Posterior vena cava (tissue), 2 donors: ENCODE measurements at places on chromosomes 2 and 18. TPM values are rescaled to one million over a fixed set of nuclear protein-coding genes. Genes with fewer than 3 reads are reported as not detected.

Gene FBXO36
- 2.2 TPM for total RNA-seq

Gene C2orf66
- total RNA-seq = not detected

Gene ID2
- total RNA-seq = 135 TPM

DNA sequence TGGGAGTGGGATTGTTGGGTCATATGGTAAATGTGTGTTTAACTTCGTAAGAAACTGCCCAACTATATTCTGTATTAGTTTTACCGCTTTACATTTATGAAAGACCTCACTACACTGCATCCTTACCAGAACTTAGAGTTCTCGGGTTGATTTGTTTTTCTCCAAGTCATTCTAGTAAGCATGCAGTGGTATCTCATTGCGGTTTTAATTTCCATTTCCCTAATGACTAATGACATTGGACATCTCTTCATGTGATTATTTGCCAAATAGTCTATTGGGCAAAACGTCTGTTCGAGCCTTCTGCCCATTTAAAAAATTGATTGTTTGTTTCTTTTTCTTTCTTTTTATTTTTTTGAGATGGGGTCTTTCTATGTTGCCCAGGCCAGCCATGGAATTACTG lies 6.8 kb downstream of the FBLN7 start:
- no peak for DNase-seq

GRCh38 chr2:227888289-227888688 lies 16.9 kb downstream of the DAW1 start:
- DNase-seq = no peak

- no peak for DNase-seq
Measured at GRCh38 chr2:54770676-54771075, 47.2 kb downstream of the EML6 start.

- DNase-seq = no peak
Measured at GRCh38 chr2:239661334-239662312, 260.8 kb upstream of the HDAC4 start.

DNA sequence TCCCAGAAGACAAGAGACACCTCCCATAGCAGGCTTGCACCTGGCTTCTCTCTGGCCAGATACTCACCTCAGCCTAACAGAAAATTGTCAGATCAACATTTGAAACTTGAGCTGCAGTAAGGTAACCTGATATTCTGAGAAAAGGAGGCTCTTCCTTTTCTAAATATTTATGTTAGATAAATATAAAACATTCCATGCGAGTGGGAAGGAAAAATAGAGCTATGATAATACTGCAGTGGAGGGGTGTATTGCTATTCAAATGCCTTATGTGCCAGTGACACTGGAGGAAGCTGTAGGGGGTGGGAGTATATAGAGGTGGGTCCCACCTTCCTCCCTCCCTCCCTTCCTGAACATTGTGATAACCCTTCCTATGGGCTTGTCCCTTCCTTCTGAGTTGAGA lies 515.5 kb upstream of the CHAC2 start:
- no peak for DNase-seq

GRCh38 chr2:218642121-218642656 lies 17.2 kb downstream of the ZNF142 start:
- peak; percentile 66 for DNase-seq

- no peak for DNase-seq
Measured at GRCh38 chr2:7031547-7032245, 114.5 kb downstream of the RNF144A start.

DNA sequence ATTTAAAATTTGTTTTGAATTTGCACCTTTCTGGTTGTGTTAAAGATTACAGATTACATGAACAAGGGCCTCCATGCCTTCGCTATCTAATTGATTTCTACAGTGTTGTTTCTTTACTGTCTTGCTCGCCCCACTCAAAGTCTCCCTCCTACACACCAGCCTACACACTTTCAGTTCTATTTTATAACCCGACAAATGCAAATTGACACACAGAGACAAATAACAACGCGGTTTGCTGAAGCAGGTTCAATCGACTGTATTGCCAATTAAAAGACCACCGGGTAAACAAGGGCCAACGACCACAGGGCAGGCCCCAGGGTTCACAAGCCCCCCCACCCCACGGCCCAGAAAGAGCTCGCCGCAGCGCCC lies 869 bp downstream of the STARD7 start:
- DNase-seq = no peak

DNA sequence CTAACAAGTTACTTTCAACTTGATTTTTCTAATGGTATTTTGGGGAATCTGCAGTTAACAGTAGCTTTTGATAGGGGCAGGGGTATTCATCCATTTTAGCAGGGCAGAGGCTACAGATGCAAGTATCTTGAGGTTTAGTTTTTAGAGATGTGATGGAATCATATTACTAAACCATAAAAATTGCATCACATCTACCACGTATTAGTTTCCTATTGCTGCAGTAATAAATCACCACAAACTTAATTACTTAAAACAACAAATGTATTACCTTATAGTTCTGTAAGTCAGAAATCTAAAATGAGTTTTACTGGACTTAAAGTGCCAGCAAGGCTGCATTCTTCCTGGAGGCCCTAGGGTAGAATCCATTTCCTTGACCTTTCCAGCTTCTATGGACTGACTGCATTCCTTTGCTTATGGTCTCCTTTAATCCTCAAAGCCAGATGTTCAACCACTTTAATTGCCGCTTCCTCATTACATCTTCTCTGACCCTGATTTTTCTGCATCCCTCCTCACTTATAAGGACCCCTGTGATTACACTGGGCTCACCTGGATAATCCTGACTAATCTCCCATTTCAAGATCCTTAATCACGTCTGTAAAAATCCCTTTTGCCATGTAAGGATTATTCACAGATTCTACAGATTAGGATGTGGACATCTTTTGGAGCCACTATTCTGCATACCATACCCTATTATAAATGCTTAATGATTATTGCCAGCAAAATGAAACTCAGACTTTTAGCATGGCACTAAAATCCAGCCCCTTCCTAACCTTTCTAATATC lies 21.9 kb upstream of the EXOC6B start:
- DNase-seq = no peak

GRCh38 chr2:88690591-88691338 lies 708 bp upstream of the RPIA start:
- DNase-seq = no peak

DNA sequence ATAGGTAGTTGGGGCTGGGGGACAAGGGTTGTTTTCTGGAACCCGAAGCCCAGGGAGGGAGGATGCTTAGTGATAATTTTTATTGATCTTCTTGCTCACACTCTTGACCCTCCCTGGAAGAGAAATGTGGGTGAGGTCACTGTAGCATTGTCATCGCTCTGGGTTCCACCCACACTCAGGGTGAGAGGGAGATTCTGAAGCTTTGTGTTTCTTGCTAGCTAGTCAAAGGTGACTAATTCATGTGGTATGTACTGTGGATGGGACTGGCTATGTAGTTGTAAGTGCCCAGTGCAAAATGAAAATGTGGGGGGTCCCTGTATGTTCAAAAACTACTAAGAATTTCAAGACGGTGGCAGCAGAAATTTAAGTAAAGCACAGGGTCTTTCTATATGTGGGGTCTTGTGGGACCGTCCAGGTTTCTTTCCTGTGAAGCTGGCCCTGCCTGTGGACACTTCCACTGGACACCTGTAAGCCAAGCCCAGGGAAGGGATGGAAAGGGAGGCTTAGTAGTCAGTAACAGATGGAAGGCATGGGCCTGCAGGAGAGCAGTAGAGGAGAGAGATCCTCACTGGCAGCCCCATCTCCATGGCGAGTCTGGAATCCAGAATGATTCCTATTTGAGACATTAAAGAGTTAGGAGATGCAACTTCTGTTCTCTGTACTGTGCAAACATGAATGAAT lies 35.0 kb downstream of the TSN start:
- DNase-seq = no peak

GRCh38 chr18:21454725-21455124 lies 145.8 kb downstream of the ESCO1 start:
- no peak for DNase-seq

- DNase-seq = no peak
Measured at GRCh38 chr2:19861813-19862212, 40.0 kb downstream of the TTC32 start.

GRCh38 chr18:73043211-73043610 lies 175.4 kb upstream of the NETO1 start:
- no peak for DNase-seq

- no peak for DNase-seq
Measured at GRCh38 chr2:215407590-215408264, 28.1 kb downstream of the FN1 start.

- no peak for DNase-seq
Measured at GRCh38 chr2:54103454-54104314, 11.7 kb upstream of the ACYP2 start.

DNA sequence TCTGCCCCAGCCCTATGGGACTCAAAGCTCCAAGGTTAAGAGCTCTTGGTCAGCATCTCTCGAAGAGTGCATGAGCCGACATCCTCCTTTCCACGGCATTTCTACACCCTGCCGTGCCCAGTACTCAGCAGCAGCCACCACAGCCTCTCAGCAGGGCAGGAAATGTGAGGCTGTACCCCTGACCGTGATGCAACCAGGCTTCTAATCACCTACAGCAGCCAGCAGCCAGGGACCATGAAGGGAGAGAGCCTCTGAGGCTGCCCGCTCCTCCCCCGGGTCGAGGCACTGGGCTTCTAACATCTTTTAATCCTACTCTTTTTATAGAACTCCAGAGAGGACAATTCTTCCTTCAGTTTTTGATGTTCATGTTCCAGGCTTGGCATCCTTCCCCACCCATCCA lies 6.5 kb downstream of the CYS1 start:
- peak; percentile 62 for DNase-seq
